Aortic smooth muscle cell (primary cell): ENCODE measurements at places on chromosomes 12 and 14. TPM values are rescaled to one million over a fixed set of nuclear protein-coding genes. Genes with fewer than 3 reads are reported as not detected.

Gene OR10A7
- not detected in 2 replicates for total RNA-seq

Gene SLCO1A2
- total RNA-seq = not detected in 2 replicates

Gene PTHLH
- total RNA-seq = 6.0 and 15.5 TPM in 2 replicates

Gene STAC3
- 0.40 and 0.50 TPM in 2 replicates for total RNA-seq

Gene CCDC177
- not detected in 2 replicates for total RNA-seq

Gene GUCY2C
- total RNA-seq = under 0.01 TPM in 1 of 2 replicates, not detected in the other

Gene PTCSC3
- total RNA-seq = not detected in 2 replicates

Gene AVPR1A
- total RNA-seq = not detected in 2 replicates

Gene PTGR2
- 5.8 and 6.6 TPM in 2 replicates for total RNA-seq

Gene COX8C
- not detected in 2 replicates for total RNA-seq

Gene CMKLR1
- 6.5 and 15.3 TPM in 2 replicates for total RNA-seq
